Activated CD4-positive, alpha-beta T cell treated with anti-CD3 and anti-CD28 coated beads, Interleukin-2, amount 50 U/mL, for 16 hours (primary cell): ENCODE measurements at places on chromosomes 7 and 10.

- no peak for DNase-seq
Measured at GRCh38 chr7:119664601-119665000, 608.4 kb upstream of the KCND2 start.

GRCh38 chr10:46557319-46558121 lies 1.1 kb upstream of the GPRIN2 start:
- no peak for DNase-seq

- DNase-seq = no peak
Measured at GRCh38 chr7:27173956-27174873, at the start of gene HOXA10. TSS of gene HOXA10 (minus strand) at chr7:27174320. CDS start at chr7:27174306, 14 bp downstream.

GRCh38 chr7:156906200-156906649 lies 13.2 kb upstream of the LMBR1 start:
- DNase-seq = no peak

DNA sequence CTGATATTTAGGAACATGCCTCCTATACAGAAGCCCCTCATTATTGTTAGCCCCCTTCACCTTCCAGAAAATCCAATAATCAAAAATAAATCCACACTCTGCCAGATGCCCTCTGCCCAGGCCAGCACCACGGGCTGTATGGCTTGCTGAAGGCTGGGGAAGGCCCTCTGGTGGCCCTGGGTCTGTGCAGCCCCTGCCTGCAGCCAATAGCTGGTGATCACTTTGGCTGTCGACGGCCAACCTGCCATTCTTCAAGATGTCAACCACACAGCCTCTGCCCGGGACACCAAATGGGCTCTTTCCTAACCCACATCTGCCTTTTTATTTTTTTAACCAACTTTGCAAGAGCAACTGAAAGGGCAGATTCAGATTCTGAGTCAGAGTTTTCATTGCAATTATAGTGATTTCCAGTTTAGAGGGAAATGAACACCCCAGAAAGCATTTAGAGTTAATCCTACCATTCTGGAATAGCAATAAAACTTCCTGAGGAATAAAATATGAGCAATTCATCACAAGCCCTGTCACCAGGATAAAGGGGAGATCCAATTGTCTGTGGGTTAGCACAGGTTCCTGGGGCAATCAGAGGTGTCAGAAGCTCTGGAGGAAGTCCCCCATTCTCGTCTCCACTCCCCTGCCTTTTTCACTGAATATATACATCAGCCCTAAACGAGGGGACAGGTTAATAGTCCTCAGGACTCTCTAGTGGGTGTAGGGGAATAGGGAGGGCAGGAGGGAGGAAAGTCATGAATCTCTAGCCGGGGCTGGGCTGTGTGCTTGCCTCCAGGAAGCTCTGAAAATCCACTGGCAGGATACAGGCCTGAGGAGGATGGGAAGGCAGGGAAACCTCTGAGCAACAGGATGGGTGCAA lies 211.3 kb downstream of the GRID1 start:
- DNase-seq = no peak

DNA sequence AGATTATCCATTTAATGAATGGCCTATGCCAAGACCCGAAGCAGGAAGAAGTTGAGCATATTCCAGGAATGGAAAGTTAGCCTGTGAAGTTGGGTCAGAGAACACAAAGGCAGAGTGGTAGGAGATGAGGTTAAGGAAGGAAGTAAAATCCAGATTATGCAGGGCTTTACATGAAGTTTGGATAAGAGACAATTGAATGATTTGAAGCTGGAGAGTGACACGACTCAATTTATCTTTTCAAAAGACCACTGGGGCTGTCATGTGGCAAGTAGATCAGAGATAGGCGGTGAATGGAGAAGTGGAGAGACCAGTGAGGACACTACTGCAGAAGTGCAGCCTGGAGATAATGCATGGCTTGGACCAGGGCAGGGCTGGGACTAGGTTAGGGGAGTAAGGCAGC lies 7.2 kb upstream of the CNOT4 start:
- no peak for DNase-seq

- no peak for DNase-seq
Measured at GRCh38 chr7:155252444-155252887, 45.2 kb upstream of the INSIG1 start.

GRCh38 chr7:31370609-31371008 lies 30.1 kb upstream of the NEUROD6 start:
- DNase-seq = no peak

DNA sequence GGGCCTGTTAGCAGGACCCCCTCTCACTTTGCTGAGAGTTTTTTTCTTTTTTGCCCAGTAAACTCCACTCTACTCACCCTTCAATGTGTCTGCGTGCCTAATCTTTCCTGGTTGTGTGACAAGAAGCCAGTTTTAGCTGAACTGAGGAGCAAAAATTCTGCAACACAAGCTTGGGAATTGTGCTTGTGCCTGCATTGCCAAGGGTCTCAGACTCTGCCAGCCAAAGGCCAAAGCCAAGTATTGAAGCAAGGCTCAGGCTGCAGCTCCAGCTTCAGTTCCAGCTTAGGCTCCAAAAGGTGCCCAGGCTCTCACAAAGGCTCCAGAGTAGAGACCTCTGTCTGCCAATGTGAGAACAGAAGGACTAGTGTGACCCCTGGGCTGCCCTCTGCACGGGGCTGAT lies 4.2 kb upstream of the CPA2 start:
- DNase-seq = no peak

GRCh38 chr7:21616796-21617436 lies 74.1 kb downstream of the DNAH11 start:
- no peak for DNase-seq

DNA sequence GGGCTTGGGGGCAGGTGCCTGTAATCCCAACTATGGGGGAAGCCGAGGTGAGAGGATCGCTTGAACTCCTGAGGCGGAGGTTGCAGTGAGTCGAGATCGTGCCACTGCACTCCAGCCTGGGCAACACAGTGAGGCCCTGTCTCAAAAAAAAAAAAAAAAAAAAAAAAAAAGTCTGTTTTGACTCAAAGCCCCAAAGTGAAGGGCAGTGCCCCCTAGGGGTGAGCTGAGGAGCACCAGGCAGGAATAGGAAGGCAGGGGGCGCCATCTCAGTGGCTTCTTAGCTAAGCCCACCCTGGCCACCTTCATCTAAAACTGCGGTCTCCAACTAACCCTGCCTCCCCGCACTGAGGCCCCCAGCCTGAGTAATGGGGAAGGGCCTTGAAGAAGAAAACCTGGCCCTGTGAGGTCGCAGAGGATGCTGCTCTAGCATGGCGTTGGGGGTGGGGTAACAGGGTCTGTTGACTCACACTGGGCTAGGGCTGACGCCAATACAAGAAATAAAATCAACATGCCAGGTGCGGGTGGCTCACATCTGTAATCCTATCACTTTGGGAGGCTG lies 9.8 kb downstream of the PODXL start:
- DNase-seq = peak; percentile 47

DNA sequence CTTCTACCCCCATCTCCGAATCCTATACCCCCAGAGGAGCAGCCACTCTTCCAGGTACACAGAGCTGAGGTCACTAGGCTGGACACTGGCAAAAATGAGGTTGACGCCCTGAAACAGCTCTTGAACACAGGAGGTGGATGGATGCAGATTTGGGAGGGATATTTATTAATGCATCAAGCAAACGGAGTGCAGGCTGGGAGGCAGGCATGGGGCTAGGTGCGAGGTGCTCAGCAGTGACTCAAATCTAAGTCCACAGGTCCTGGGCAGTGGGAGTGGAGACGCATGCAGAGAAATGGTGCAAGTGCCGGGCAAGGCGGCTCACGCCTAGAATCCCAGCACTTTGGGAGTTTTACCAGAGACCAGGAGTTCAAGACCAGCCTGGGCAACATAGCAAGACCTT lies 11.0 kb downstream of the GUSB start:
- DNase-seq = no peak

GRCh38 chr10:121788717-121789116 lies 139.1 kb downstream of the ATE1 start:
- DNase-seq = no peak

DNA sequence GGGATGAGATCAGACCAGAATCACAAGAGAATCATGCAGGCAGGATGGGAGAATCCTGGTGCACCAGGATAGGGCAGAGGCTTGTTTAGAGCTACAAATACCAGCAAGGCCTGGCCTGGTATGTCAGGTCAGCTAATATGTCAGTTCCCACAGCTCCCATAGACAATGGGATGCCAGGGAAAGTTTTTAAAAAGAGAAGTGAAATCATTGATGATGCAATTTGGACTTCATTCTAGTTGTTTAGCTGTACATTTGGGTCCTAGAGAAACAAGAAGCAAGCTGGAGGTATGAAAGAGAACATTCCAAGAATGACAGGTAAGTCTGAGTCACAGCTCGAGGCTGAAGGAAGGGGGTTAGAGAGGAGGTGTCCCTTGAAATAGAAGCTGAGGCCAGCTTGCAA lies 45.2 kb downstream of the GPR141 start:
- no peak for DNase-seq

GRCh38 chr10:121085367-121085766 lies 234.2 kb downstream of the WDR11 start:
- DNase-seq = no peak

GRCh38 chr7:134701272-134701671 lies 54.6 kb downstream of the BPGM start:
- DNase-seq = peak; percentile 34

GRCh38 chr7:3206101-3206500 lies 95.0 kb upstream of the SDK1 start:
- no peak for DNase-seq

DNA sequence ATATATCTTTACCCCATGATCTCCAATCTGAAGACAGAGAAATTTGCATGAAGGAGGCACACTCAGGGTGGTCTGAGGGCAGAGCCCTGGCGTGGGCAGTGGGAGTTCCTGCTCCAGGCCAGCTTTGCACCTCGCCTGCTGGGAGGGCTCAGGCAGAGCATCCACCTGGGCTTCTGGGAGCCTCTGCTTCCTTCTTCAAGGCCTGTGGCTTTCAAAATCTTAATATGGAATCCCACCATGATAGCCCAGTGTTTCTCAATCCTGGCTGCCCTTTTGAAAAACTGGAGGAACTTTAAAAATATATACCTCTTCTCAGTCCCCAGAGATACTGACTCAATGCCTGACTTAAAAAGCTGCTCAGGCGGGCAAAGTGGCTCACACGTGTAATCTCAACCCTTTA lies 36.7 kb upstream of the PSAP start:
- no peak for DNase-seq

GRCh38 chr10:12156367-12157123 lies 27.1 kb downstream of the SEC61A2 start:
- no peak for DNase-seq

- no peak for DNase-seq
Measured at GRCh38 chr7:142334806-142335205, 76.9 kb upstream of the PRSS58 start.

- DNase-seq = peak; percentile 48
Measured at GRCh38 chr10:91909117-91909677, at the start of gene FGFBP3. TSS of gene FGFBP3 (minus strand) at chr10:91909486. CDS start at chr10:91908969, 517 bp downstream.

- DNase-seq = no peak
Measured at GRCh38 chr7:129748356-129749109, 137.0 kb downstream of the NRF1 start.

GRCh38 chr10:118590334-118590733 lies 5.1 kb downstream of the PRLHR start:
- DNase-seq = no peak

DNA sequence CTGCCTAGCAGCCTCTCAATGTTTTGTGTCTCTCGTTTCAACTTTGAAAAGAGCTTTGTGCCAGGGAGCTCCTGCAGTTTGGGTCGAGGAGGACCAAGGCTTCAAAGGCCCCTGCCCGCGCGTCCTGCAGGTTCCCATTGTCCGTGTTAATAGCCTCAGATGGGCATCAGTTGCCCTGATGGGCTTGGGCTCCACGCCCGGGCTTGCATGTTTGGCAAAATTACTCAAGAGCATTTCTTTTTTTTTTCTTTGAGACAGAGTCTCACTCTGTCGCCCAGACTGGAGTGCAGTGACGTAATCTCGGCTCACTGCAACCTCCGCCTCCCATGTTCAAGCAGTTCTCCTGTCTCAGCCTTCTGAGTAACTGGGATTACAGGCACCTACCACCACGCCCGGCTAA lies 636.6 kb downstream of the SDK1 start:
- DNase-seq = no peak

GRCh38 chr7:123028339-123028738 lies 32.8 kb upstream of the TAS2R16 start:
- DNase-seq = no peak

GRCh38 chr10:123573236-123574108 lies 92.7 kb upstream of the GPR26 start:
- peak; percentile 40 for DNase-seq

GRCh38 chr7:3164380-3164792 lies 120.7 kb upstream of the CARD11 start:
- no peak for DNase-seq

DNA sequence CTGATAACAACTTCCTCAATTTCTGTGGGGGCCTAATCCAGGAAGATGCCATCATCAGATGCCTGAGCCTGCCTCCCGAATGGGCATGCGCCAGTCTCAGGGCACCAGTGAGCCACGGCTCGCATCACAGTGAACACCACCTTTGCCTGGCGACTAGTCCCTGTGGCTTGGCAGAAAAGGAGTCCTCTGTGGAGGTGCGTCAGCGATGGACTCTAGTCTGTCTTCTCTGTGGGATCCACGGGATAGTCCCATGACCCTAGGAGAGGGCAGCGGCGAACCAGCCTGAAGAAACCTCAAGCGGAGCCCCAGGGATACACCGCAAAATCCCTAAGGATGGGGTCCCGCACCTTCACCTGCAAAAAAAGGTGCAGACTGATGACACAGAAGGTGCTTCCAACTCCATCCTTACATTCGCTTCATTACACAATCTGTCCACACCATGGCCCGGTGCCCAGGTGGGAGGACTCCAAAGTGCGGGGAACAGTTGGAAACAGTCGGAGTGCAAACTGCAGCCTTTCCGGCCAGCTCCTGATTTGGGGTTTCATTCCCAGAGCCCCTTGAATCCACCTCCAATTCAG lies 35.1 kb upstream of the ZNF273 start:
- DNase-seq = no peak

DNA sequence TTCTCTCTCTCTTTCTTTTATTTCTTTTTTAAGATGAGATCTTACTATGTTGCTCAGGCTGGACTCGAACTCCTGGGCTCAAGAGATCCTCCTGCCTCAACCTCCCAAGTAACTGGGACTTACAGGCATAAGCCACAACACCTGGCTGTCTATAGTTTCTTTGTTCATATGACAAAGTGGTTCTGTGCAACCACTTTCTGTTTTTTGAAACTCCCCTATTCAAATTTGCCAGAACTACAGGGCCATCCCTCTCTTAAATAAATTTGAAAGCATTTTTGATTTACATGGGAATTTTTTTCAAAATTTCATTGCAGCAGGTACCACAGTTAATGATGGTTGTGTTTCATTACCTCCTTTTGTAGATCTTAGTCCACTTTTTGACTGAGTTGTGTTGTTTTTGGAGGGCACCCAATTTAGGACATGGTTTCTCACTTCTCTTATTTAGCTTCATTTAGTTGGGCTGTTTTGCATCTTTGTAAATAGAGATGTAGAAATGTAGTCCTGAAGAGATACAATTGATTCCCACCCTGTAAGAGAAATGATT lies 119.2 kb downstream of the LRRC4 start:
- no peak for DNase-seq
